T-helper 17 cell (primary cell): ENCODE measurements at places on chromosomes 1 and 21.

GRCh38 chr1:203089651-203090045 is 3.8 kb upstream of the MYOG start:
- DNase-seq: no peak

- DNase-seq: no peak
Measured at GRCh38 chr1:154352245-154352580, 26.9 kb downstream of the ATP8B2 start.

- no peak for DNase-seq
Measured at GRCh38 chr1:206563367-206564207, 48.7 kb downstream of the EIF2D start.

- DNase-seq: no peak
Measured at GRCh38 chr1:178055779-178056471, 38.0 kb upstream of the RASAL2 start.

- DNase-seq: no peak
Measured at GRCh38 chr1:116951200-116951935, 41.7 kb downstream of the PTGFRN start.

GRCh38 chr1:53460211-53460634 is 1.0 kb downstream of the DMRTB1 start:
- DNase-seq: no peak

- no peak for DNase-seq
Measured at GRCh38 chr21:39518847-39519210, 67.1 kb downstream of the SH3BGR start.

- no peak for DNase-seq
Measured at GRCh38 chr1:182389619-182390047, 2.0 kb downstream of the GLUL start.

DNA sequence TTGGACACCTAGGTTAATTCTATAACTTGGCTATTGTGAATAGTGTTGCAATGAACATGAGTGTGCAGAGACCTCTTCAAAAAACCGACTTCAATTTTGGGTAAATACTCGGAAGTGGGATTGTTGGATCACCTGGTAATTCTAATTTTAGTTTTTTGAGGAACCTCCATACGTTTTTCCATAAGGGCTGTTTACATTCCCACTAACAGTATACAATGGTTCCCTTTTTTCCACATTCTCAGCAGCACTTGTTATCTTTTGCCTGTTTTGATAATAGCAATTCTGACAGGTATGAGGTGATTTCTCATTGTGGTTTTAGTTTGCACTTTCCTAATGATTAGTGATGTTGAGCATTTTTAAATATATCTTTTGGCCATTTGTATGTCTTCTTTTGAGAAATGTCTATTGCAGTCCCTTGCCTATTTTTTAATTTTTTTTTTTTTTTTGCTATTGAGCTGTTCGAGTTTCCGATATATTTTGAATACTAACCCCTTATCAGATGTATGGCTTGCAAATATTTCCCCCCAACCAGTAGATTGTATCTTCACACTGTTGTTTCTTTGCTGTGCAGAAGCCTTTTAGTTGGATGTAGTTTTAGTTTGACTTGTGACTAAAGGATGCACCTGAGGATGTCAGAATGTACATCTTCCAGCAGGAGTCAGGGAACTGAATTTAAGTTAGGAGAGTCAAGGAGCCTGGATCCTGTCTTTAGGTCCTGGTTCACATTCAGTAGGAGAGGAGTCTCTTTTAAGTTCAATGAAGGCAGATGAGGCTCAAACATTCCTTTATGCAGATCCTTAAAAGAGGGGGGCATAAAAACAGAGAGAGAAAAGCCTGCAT is 120.0 kb downstream of the S1PR1 start:
- DNase-seq: no peak

GRCh38 chr1:8294170-8294697 is 23.7 kb upstream of the SLC45A1 start:
- DNase-seq: no peak

GRCh38 chr1:22827666-22828483 is 117.2 kb downstream of the EPHB2 start:
- DNase-seq: no peak

GRCh38 chr1:6209661-6210580 is 4.0 kb downstream of the RNF207 start:
- DNase-seq: no peak

DNA sequence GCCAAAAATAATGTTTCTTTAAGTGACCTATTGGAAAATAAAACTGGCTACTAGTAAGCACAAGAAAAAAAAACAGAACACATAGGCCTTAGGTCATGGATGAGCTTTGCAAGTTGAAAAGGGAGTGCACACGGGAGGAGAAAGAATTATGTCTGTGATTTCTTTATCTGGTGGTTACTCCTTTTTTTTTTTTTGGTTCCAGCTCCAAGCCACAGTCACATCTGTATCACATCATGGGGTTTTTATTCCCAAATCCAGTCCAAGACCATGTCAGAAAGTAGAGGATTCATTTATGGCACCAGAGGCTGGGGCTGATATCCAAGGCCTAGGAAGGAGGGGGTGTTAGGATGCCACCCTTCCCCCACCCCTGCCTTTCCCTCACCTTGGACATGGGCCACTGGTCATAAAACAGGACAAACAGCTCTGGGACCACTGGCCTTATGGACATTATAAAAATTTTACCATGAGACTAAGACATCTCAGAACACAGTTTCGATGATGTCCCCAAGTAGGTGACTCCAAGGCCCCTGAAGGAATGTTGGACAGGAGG is 10.3 kb upstream of the HEYL start:
- no peak for DNase-seq

- DNase-seq: peak; percentile 16
Measured at GRCh38 chr21:36630485-36631206, 68.3 kb upstream of the SIM2 start.

DNA sequence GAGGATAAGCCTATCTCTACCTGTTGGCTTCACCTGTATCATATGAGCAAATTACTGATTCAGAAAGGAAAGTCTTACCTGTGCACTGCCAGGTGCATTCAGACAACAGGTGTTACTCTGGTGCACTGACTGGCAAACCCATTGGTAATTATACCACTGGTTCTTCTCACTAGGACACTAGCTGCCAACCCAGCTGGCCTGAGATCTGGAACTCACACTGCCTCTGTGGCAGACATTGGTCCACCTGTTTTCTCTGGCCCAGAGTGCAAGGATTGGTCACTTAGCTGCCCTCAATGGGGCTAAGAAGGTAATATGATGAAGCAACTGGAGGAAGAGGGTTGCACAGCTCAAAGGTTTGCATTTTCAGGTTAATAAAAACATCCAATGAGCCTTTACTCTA is 140.2 kb upstream of the DNAH14 start:
- no peak for DNase-seq

- DNase-seq: no peak
Measured at GRCh38 chr1:214665606-214666110, 62.7 kb downstream of the CENPF start.

DNA sequence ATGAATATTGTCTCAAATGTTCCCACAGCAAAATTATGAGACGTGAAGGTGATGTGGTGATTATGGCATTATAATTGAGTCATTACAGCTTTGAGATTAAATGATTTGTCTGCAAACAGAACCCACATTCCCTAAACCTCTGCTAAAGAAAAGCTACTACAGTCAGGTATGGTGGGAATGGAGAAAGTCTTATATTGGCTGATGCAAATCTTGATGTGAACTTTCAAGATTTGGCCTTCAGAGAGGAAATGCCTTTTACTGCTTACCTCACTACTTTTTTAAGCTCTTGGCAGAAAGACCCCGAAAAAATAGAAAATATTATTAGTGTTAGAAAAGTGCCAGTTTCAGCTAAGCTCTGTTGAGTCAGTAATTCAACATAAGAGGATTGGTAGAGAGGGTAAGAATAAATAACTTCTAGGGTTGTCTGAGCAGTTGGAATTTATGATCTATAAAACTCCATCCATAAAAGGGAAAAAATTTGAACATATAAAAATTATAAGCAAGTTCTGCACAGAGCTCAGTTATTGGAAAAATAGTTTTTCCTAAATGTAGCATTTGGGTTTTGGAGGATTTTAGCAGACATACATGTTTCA is 47.8 kb upstream of the RGS5 start:
- no peak for DNase-seq

DNA sequence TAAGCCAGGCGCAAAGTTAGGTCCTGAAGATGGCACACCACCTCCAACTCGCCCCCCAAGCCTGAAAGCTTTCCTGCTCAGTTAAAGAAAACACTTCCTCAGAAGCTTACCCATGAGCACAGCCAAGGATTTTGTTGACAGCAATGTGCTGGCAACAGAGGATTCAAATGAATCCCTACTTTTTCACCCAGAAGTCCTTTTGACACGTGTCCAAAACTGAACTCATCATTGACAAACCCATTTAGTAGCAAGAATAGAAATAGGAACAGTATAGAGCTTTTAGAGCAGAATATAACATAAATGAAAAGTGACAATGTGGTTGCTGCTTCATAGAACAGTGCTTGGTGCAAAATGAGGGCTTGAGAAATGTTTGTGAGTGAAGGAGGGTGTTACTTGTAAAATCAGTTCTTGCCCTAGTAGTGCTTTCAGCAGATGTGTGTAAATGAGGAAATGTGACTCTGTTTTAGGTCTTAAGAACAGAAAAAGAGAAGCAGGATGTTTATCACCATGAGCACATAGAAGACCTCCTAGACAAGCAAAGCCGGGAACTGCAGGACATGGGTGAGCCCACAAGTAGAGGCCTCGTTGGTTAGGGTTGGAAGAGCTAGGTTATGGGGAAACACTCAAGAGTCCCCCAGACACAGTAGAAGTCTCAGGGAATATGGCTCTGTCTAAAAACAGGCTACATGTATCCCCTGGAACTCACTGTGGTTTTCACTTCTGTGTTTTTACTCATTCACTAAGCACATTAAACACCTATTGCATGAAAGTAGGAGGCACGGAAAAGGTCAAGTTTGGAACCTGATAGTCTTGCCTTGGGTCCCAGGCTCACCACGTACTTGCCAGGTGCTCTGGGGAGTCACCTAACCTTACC is 48.6 kb upstream of the TMEM125 start:
- no peak for DNase-seq
